ENCODE measurements at places on chromosomes 16 and 17. TPM values are rescaled to one million over a fixed set of nuclear protein-coding genes. Genes with fewer than 3 reads are reported as not detected.

DNA sequence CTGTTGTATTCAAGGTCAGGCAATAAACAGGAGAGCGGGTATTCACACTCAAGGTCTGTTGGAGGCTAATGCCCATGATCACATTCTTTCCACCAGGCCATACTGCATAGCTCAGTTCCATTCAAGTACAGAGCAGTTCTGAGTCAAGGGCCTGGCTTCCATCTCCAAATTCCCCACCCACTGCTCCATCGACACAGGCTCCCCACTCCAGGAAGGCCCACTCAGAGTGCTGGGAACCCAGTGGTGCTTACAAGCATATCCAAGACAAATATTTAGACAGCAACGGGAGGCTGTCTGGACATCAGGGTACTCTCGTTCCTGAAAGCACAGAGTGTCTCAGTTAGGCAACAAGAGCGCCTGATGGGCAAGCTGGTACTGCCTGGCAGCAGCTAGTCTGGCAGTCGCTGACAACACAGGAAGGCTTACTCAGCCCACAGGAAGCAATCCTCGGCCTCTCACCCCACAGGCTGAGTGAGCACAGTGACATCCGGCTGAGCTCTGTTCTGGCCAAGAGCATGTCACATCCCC is 40.9 kb downstream of the RFFL start:
- peak; percentile 94 for ATAC-seq

DNA sequence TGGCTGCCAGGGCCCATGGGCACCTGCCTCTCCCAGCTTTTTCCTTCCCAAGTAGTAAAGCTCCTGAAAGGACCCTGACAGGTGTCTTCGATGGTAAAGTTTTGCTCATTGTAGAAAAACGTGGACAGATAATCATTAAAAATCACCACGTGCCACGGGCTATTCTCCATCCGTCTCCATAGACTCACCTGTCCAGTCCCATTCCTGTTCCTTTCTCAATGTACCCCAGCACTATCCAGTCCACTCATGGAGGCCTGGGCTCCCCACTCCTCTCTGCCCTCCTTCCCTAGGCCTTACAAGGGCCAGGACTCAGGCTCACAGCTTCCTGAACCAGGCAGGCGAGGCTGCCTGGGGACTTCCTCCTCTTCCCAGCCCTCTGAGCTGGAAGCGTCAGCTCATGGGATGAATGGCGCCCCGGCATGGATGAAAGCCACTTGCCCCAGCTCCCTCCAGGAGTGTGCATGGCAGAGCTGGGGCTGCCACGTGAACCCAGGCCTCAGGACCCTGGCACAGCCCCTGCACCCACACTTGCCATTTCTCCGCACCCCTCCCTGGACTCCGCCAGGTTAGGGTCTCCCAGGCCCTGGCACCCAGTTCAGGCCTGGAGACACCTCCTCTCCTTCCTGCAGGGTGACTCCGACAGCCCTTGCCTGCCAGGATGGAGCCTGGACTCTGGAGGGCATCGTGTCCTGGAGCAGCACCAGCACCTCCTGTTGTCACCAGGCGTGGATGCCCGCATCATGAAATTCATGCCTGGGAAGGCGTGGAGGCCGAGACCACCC is 8.8 kb downstream of the CTRB1 start:
- no peak for ATAC-seq

- no peak for ATAC-seq
These were observed 78.3 kb upstream of the RPL38 start for GRCh38 chr17:74125156-74125555.

- ATAC-seq: no peak
These were observed 122.8 kb downstream of the BANP start for GRCh38 chr16:88074041-88074440.

DNA sequence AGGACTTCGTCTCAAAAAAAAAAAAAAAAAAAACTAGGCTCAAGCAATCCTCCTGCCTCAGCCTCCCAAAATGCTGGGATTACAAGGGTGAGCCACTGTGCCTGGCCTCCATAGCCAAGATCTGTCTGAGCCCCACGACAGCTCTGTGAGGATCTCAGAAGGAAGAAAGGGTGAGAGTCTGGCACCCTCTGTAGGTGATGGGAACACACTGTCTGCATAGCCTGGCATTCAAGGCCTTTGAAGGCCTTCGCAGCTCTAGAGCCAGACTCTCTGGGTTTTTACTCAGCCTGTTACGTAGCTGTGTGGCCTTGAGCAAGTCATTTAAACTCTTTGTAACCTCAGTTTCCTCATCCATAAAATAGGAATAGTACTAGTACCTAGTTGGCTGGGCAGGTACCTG is 6.3 kb upstream of the XPO6 start:
- no peak for ATAC-seq

- no peak for ATAC-seq
These were observed 13.3 kb upstream of the IL17C start for GRCh38 chr16:88624977-88625576.

- no peak for ATAC-seq
These were observed 215.4 kb downstream of the SOX9 start for GRCh38 chr17:72336026-72336803.

GRCh38 chr17:79053251-79053925 is 21.2 kb upstream of the ENGASE start:
- ATAC-seq: no peak

GRCh38 chr16:65123396-65124211 is 1.7 kb upstream of the CDH11 start:
- peak; percentile 18 for ATAC-seq

- ATAC-seq: no peak
These were observed 219.1 kb upstream of the IRX3 start for GRCh38 chr16:54505549-54506213.

GRCh38 chr16:89293276-89294143 is 76.0 kb downstream of the ZNF778 start:
- no peak for ATAC-seq

- no peak for ATAC-seq
These were observed 787 bp downstream of the AMDHD2 start for GRCh38 chr16:2520784-2521531.

- no peak for ATAC-seq
These were observed 208.5 kb downstream of the STX8 start for GRCh38 chr17:9367156-9367555.

DNA sequence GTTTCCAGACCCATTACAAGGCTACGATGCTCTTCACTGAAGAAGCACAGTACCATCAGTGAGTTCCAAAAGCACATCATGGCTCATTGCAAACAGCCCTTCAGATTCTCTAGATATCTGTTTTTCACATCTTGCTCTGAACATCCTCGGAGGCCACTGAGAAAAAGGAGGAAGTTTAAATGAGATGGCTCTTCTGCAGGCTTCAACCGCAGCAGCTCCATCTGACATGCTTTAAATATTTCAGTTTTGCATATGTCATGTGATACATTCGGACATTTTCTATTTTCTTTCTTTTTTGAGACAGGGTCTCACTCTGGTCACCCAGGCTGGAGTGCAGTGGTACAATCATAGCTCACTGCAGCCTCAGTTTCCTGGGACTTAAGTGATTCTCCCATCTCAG is 396.8 kb downstream of the NPIPA8 start:
- no peak for ATAC-seq

- ATAC-seq: peak; percentile 39
These were observed 113.4 kb upstream of the KCNJ16 start for GRCh38 chr17:69961501-69962145.

DNA sequence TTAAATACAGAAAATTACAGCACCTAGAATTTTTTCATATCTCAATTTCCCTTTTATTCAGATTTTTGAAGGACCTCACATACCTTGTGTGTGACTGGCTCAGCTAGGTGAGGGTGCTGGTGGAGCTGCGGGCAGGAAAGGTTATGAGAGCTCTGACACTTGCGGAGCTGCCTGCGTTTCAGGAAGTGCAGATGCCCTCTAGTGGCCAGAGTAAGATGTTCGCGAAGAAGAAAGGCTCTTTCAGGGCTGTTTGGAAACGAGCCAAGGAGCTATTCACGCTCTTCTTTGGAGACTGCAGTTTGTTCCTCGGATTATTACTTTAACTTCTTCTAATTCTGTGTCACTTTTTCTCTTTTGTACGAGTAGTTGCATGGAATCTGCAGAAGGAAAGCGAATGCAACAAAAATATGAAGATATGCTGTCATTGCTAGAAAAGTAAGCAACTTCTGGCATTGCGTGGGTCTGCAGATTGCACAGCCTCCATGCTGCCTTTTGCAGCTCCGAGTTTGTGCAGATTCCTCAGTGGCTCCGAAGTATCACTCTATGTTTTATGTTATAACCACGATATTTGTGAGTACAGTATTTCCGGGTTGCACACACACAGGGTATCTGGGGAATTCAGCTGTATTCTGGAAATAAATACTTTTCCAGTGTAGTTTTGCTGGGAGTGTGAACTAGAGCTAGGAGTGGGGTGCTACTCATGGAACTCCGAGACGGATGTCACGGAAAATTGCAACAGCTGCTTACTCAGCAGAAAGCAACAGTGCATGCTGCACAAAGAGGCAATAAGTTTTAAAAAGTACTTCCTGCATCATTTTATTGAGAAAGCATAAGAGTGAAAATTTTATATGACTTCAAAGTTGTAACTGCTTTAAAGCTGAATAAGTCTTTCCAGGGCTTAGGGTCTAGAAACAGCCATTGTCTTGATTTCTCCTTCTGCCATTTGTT is 46.3 kb downstream of the DNAH9 start:
- peak; percentile 40 for ATAC-seq

GRCh38 chr16:86076606-86077005 is 177.6 kb downstream of the IRF8 start:
- no peak for ATAC-seq

GRCh38 chr17:82438401-82439193 is 12.0 kb downstream of the CYBC1 start:
- no peak for ATAC-seq

DNA sequence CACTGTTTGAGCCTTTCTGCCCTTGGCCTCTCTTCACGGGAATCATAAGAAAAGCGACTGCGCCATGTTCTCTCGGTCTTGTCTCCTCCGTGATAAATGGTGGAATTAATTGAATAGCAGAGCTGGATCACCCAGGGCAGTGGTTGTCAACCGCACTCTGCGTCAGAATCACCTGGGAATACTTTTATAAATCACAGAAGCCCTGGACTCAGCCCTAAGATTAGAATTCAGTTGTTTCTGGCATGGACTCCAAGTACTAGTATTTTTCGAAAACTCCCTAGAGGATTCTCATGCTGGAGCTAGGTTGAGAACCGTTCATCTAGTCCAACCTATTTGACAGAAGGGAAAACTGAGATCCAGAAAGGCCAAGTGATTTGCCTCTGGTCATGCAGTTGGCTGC is 64.1 kb downstream of the SPACA3 start:
- no peak for ATAC-seq

- no peak for ATAC-seq
These were observed 18.4 kb upstream of the TBKBP1 start for GRCh38 chr17:47675380-47676198.

DNA sequence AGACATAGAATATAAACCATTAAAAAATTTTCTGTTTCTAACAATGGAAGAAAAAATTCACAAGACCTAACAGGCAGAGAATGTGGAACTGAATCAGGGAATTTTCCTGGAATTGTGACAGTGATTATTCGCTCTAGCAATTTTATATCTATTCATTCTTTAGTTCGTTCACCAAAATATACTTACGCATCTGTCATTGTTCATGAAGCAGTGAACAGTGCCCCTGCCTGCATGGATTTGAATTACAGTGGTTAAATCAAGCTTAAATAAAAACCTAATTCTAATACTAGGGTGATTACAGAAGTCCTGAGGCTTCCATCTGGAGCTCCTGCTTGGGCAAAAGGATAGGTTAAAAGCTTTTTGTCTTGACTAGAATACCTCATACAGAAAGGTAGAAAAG is 48.6 kb downstream of the ABCA8 start:
- no peak for ATAC-seq

DNA sequence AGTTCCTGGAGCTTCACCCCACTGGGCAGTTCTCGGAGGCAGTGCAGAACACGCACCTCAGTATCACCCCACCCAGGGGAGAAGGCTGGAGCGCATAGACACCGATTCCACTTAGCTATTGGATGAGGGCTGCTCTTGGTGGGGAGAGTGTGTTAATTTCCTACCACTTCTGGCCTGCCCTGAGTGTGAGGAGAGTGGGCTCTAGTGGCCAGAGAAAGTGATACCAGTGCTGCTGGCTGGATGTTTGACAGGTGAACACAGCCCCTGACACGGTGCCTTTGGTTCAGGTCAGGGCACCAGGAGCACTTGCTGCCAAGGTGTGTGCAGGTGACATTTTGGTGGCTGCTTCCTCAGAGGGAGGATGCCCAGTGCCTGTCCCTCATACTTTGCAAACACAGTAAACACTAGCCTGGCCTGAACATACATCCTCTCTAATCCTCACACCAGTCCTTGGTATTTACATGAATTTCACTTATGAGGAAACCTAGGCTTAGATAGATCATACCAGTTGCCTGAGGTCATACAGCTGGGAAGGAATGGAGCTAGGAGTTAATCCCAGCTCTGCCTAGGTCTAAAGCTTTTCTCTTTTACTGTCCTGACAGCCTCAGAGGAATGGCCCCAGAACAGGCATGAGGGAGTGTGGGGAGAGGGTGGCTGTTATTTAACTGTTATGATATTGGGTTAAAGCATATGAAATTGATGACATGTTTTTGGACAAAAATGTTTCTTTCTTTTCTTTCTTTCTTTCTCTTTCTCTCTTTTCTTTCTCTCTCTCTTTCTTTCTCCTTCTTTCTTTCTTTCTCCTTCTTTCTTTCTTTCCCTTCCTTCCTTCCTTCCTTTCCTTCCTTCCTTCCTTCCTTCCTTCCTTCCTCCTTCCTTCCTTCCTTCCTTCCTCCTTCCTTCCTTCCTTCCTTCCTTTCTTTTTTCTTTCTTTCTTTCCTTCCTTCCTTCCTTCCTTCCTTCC is 21.0 kb upstream of the ITGAX start:
- no peak for ATAC-seq

GRCh38 chr16:20930365-20930690 is 29.8 kb downstream of the LYRM1 start:
- peak; percentile 65 for ATAC-seq

DNA sequence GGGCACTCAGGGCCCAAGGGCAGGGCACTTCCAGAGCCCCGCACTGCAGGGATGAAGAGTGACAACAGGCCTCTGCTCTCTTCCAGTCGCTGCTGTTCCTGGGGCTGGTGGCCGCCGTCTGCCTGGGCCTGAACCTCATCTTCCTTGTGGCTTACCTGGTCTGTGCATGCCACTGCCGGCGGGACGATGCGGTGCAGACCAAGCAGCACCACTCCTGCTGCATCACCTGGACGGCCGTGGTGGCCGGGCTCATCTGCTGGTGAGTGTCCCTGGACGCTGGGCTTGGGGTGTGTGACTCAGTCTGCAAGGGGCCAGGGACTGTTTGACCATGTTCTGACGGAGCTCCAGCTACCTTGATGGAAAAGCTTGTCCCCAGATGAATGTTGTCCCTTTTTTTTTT is 9.0 kb downstream of the TTYH2 start:
- ATAC-seq: no peak

Gene GCGR
- not detected for total RNA-seq

Gene ZNF423
- 7.3 TPM for total RNA-seq

Gene NAGS
- 3.0 TPM for total RNA-seq

Gene MYCBPAP
- total RNA-seq: not detected

Gene NETO2
- total RNA-seq: 0.47 TPM

Gene CNGB1
- not detected for total RNA-seq

Gene ANKRD13B
- 14.3 TPM for total RNA-seq

Gene KRTAP4-7
- total RNA-seq: not detected

Gene KRTAP4-6
- total RNA-seq: not detected

Gene KRT27
- not detected for total RNA-seq

Gene RAMP2
- total RNA-seq: 23.6 TPM

Gene CD300LF
- not detected for total RNA-seq
